ENCODE measurements at places on chromosomes 11 and 22.
A peak's percentile ranks its signal among the peaks of the same experiment; 100 is the strongest.

GRCh38 chr11:44203270-44204043 is 106.5 kb downstream of the ALX4 start:
- no peak for DNase-seq

DNA sequence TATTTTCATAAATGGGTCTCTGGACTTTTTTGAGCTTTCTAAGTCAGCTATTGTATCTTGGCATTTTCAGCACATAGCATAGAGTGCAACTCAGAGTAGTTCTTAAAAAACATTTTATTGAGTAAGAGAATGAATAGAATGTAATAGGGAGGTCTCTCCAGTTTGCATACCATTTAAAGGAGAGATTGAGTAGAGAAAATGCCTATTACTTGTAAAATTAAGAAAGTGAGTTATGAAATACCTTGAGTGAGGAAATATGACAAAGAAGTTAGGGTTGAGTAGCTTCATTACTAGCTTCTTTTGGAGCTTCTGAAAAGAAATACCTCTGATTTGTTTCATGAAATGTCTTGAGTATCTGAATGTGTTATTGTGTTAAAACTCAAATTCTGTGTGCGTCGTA is 140.0 kb downstream of the AASDHPPT start:
- DNase-seq: no peak

- DNase-seq: peak; percentile 95
Measured at GRCh38 chr11:85947431-85948272, 92.5 kb downstream of the CCDC83 start.

DNA sequence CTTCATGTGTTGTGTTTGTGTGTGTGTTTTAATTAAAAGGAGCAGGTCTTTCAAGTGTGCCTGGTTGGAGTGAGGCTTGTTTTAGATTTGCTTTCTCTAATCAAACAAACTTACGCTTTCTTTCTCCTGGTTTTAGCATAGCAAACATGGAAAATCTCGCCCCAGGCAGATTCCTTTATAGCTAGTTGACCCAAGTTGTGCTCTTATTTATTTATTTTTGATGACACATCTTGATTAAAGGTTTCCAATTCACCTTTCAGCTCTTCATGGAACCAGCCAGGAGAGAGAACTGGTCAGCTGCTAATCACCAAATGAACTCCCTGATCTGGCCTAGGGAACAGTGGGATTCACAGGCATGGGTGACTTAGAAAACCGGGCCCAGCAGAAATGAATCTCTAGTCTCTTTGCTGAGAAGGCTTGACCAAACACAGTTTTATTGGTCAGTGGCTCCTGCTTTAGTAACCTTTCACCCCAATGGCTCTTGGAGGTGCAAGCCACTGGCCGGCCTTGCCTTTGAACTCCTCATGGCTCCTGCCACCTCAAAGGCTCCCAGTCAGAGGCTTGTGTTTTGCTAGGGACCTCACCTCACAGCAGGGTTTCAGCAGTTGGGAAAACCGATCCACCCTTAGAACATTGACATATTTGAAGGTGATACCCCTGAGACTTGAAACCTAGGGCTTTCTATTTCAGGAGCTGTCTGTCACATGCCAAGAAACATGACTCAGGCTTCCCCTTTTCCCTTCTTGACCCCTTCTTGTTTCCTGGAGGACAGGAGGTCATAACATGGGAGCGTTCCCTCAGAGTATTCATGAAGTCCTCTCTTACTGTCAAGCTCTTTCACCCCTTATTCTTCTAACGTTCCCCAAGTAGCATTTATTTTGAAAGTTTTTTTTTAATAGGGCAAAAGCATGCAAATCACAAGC is 48.8 kb downstream of the EXT2 start:
- DNase-seq: no peak

DNA sequence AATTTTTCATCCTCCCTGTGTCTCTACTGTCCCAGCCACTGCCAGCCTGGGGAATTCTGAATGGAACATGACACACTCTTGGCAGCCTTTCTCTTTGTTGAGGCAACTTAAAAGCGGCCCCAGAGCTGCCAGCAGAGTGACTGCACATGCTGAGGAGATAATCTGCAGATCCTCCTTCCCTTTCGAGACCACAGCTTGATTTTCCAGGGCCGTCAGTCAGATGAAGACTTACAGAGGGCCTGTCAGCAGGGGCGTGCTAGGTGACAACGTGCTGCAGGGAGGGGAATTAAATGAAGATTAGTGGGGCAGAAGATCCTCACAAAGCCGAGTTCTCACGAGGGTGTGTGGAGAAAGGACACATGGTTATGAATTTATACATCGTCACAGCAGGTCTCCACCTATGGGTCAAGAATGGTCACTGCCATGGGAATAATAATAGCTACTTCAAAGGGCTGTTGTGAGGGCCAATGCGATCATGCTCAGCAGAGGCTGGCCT is 193.5 kb upstream of the PITPNB start:
- peak; percentile 58 for DNase-seq

- no peak for DNase-seq
Measured at GRCh38 chr11:1230456-1231395, 7.9 kb downstream of the MUC5B start.

- peak; percentile 2 for DNase-seq
Measured at GRCh38 chr11:23124996-23125395, 264.7 kb upstream of the CCDC179 start.

GRCh38 chr11:1832211-1832919 is 2.4 kb upstream of the SYT8 start:
- DNase-seq: no peak

DNA sequence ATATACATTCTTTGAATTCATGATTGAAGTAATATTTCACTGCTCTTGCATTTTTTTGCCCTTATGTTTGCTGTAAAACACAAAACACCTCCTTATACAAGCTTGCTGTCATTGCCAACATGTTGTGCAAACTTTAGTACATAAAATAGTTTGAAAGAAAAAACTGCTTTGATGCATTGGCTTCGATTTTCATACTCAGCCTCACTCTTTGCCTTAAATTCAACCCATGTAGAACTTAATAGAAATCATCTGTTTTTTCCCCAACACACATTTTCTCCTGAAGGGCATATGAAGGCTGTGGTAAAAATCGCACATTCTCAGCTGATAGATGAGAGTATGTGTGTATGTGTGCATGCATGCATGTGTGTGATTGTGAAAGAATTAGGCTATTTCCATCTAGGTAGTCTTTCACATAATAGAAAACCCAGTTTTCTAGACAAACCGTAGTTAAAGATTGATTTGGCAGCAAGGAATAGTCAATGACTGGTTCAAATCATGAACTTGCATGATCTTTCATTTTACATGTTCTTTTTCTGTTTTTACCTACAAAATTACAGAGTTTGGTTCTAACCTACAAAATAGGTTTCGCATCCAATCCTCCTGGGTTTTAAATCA is 72.8 kb upstream of the MTMR2 start:
- no peak for DNase-seq

DNA sequence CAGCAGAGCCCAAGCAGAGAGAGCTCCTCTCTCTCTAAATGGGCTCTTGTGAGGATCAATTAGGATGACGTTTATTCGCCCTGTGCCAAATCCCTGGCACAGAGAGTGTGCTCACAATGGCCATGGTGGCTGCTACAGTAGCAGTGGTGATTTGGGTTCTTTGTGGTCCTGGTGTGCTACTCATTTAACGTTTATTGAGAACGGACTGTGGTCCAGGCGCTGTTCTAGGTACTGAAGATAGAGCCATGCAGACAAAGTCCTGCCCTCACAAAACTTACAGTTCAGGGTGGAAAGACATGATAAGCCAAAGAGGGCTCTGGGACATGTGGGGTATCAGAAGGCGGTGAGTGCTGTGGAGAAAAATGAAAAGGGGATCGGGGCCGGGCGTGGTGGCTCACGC is 5.3 kb downstream of the OTUB1 start:
- no peak for DNase-seq

- DNase-seq: no peak
Measured at GRCh38 chr11:112558691-112559090, 298.0 kb upstream of the PLET1 start.

DNA sequence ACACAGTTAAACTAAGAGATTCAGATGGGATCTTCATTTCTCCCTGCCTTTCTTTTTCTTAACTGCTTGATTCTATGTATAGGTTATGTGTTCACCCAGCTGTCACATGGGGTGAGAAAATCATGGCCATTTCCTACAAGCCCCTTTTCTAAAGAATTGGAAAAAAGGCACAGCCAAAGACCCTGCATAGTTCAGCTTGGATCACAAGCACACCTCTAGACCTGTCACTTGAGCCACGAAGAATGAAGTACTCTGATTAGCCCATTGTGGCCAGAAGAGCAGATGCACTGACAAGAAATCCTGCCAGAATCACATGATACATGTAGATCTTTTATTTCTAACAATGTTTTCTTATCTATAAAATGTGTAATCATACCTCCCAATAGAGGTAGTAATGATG is 69.7 kb downstream of the RAB38 start:
- no peak for DNase-seq

DNA sequence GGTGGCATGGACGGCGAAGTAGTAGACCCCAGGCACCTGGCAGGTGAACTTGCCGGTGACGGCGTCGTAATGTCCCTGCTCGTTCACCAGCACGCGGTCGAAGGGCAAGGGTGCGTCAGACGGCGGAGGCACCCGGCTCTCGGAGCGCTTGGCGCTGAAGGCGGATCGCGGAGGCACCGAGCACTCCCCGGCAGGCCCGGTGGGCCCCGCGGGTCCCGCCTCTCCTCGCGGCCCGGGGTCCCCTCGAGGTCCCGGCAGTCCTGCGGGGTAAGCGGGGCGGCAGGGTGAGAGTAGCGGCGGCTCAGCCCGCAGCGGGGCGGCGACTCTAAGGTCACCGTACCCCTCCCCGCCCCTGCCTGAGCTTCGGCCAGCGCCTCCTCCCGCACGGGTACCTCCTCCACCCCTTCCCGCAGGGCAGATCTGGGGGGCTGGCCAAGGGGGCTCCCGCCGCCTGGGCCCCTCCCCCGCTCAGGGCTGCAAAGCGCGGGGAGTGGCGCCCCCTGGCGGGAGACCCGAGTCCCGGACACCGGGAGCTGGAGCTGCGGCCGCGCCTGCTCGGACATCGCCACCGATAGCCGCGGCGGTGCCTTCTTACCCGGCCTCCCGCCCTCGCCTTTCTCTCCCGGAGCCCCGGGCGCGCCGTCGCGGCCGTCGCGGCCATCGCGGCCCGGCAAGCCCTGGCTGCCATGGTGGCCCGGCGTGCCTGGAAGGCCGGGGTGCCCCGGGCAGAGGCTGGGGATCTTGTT is 921 bp downstream of the C1QTNF5 start:
- peak; percentile 58 for DNase-seq

- DNase-seq: peak; percentile 35
Measured at GRCh38 chr11:65766535-65766934, 14.2 kb downstream of the AP5B1 start.

DNA sequence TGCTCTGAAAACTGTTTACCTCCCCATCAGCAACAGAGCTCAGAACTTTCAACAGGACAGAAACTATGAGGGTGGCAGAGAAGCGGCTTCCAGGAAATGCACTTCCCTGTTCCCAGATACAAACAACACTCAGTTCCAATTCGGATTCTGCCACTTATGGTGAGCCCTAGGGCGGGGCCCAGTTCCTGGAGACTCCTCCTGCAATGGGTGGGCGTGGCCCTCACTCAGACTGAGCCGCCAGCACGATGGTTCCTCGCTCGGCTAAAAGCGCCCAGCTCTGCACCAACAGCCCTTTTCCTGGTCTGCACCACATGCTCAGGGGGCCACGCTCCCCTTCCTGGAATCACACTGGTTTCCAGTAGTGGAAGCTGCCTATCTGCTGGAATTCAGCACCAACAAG is 314.1 kb downstream of the CTTN start:
- no peak for DNase-seq

DNA sequence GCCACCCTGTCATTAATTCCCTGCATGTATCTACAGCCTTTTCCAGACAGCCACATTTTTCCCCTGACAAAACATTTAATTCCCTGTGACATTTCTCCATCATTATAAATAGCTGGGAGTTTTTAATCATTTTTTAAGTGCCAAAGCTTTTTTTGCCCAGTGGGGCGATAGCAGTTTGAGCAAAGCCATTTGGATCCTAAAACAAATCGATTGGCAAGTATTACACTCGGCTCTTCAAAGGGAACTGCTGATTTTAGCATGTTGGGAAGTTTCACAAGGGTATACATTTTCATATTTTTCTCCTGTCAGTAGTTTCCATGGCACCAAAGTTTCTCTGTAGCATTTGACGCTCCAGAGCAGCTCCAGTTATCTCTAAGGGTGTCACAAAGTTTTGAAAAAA is 210.8 kb downstream of the HIPK3 start:
- DNase-seq: no peak
